ENCODE measurements at places on chromosomes 3 and 15.

DNA sequence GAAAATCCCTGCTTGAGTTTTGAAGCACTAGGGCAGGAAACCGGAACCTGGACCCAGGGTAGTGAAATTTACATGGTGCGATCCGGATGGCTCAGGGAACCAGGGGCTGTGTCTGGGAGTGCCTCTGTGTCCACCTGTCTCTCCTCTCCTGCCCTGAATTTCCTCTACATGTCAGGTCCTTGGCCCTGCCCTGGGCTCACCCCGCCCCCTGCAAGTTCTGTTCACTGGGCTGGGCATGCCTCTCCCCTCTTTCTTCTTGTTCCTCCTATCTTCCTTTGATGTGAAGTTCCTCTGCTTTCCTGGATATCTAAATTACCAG, 435.9 kb upstream of the RBMS3 start:
- no peak for DNase-seq

DNA sequence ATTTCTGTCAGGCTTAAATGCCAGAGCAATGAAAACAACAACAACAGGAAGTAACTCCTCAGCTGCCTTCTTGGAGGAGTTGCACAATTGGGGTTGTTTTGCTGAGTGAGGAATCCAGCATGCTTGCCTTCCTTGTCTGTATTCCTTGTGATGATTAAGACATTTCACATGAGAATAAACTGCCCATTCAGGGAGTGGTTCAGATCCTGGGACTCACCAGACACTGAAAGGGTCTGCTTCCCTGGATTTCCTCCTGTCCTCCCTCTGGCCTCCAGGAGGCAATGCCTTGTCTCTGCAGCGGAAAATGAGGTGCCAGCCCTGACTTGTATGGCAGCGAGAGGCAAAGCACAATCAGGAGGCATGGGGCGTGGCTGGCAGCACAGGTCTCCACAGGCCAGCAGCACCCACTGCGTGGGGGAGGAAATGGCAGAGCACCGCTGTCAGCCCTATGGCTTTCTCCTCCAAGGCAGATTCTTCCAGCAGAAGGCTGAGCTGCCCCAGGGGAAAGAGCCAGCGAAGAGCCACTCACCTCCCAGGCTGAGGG, 41.5 kb downstream of the RBP2 start:
- DNase-seq = peak; percentile 31

DNA sequence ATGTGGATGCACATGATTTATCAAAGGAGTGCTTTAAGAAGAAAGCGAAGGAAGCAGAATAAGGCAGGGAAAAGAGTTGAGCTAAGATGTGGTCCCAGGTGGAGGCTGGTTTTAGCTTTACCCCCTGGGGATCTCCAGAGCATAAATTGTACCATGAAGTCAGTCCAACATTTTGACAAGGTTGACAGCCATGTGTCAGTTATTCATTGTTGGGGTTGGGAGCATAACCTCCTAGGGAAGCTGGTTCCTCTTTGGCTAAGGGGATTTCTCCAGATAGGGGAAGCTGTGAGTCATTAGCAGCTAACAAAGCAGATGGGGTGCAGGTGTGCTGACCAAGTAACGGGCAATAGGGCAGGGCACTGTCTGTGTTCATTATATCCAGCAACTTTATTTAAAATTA, 123.7 kb upstream of the IGSF10 start:
- no peak for DNase-seq

GRCh38 chr15:83694015-83694414, 40.1 kb downstream of the ADAMTSL3 start:
- DNase-seq = no peak

GRCh38 chr3:153070511-153070868, 91.5 kb upstream of the RAP2B start:
- DNase-seq = no peak

- DNase-seq = no peak
Measured at GRCh38 chr3:134378818-134379217, 4.6 kb upstream of the AMOTL2 start.

GRCh38 chr3:127755305-127755681, 67.0 kb downstream of the MGLL start:
- no peak for DNase-seq

GRCh38 chr3:123333401-123333800, 115.5 kb downstream of the ADCY5 start:
- DNase-seq = no peak

GRCh38 chr3:127137113-127137512, 55.8 kb upstream of the PRR23E start:
- DNase-seq = no peak

DNA sequence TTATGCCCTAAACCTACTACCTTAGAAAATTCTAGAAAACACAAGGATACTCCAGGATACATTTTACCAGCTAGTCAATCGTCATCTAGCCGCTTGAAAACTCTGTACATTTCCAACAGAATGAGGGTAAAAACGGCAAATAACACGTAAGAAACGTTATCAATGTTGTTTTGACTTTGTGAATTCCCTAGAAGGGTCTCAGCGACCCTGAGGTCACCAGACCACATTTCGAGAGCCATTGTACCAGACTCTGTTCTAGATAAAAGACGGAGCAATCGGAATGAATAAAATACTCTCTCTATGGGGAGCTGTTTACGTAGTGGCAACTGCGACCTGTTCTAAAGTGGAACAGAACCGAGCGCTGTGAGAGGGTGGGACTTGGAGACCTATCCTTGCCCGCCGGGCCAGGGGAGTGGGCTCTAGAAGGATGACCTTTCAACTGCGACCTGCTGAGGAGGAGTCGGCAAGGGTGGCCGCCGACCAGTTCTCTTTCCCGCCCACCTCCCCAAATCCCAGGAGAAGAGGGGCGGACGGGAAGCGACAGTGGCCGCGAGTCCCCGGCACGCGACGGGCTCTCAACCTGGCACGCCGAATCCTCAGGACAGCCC, 778 bp upstream of the AP4E1 start:
- no peak for DNase-seq

- DNase-seq = no peak
Measured at GRCh38 chr15:69478259-69478781, 25.7 kb downstream of the RPLP1 start.
